ENCODE measurements at places on chromosomes 7 and 10.

- no peak for DNase-seq
These were observed 62.4 kb downstream of the ARHGAP12 start for GRCh38 chr10:31866118-31866670.

DNA sequence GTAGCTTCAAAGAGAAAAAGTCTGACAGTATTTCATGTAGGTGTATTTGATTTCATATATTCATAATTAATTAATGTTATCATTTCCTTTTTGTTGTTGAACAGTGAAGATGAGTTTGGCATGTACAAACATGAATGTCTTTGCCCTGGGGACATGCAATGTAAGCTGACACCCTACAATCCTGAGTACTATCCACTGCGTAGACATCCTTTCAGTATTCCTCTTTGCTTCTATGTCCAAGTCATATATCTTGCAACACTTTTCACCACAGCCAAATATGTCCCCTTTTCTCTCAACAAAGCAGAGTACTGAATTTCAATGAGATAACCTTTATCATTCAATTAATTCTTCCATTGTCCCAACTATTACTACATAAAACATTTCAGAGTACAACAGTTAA, 93.6 kb downstream of the GPR37 start:
- no peak for DNase-seq

DNA sequence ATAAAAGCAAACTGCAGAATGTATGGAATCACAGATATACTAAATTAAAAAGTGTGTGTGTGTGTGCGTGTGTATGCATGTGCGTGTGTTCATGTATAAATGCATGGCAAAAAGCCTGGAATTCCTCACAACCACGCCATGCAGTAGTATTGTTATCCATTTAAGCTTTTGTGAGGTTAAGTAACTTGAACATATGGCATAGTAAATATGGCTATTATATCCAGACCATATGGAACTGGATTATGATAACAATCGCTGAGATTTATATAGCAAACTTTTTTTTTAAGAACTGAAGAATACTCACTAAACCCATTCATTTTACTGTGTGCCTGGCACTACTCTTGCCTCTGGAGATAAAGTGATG, 22.3 kb upstream of the NANOS1 start:
- DNase-seq = no peak

GRCh38 chr10:121702351-121703320, 104.4 kb upstream of the FGFR2 start:
- DNase-seq = no peak

DNA sequence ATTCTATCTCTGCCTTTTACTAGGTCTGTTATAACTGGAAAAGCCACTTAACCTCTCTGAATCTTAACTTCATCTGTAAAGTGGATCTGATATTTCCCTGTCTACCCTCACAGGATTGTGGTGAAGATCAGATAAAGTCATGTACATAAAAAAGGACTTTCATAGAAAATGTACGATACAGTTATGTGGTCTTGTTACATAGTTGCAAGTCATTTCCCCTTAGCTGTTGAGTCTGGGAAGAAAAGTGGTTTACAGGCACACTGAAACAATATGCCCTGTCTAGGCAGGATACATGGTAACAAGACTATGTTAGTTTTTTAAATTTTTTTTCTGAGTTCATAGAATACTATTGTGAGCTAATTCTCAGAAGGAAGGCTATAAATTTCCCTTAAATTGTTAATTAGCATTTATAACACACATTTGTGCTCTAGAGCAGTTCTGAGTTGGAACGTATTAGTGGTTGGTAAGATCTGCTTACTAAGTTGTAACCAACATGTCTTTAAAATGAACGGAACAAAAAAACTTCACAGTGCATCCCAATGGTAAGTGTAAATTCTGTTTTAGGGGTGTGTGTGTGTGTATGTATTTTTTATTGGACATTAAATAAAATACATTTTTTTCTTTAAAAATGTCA, 7.1 kb upstream of the GSTO1 start:
- no peak for DNase-seq

- no peak for DNase-seq
These were observed 434.7 kb upstream of the GRM3 start for GRCh38 chr7:86209036-86209435.

- no peak for DNase-seq
These were observed 664.0 kb downstream of the XPNPEP1 start for GRCh38 chr10:109259293-109259692.

- no peak for DNase-seq
These were observed 42.3 kb upstream of the FOXI2 start for GRCh38 chr10:127694580-127695193.

Data from Right ventricle myocardium superior (tissue), 1 donor.